Tibial artery (tissue), 4 donors: ENCODE measurements at places on chromosomes 2 and 18.

- no peak for DNase-seq
Measured at GRCh38 chr2:120606280-120606679, 129.4 kb upstream of the GLI2 start.

DNA sequence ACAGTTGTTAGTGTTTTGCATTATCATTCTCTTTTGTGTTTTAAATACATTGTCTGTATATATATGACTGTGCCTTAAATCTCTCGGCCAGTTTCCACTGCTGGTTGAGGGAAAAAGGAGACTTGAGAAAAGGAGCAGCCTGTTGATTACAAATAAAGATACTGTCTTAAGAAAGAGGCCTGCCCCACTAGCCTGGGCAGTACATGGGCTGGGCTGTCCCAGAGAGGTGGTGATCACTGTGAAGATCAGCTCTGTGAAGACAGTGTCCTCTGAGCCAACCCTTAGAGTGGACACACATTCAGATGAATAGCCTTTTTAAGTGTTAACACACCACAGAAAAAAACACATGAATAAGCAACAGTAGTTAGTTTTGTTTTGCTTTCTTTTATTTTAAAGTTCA lies 10.0 kb upstream of the OTX1 start:
- DNase-seq: no peak

DNA sequence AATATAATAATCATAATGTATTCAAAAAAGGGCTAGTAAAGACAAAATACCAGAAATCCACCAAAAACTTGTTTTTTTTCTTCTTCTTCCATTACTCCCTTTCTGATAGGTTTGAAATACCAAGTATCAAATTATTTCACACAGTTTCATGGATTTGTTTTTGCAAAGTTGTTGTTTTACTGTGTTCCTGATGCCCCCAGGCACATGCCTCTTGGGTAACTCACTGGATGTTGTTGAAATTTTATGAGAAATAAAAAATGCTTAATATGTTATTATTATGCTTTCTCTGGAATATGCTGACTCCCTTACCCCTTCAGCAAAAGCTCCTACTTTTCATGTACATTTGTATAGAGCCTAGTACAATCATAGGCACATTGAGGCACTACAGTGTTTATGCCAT lies 419.6 kb downstream of the NRXN1 start:
- no peak for DNase-seq

DNA sequence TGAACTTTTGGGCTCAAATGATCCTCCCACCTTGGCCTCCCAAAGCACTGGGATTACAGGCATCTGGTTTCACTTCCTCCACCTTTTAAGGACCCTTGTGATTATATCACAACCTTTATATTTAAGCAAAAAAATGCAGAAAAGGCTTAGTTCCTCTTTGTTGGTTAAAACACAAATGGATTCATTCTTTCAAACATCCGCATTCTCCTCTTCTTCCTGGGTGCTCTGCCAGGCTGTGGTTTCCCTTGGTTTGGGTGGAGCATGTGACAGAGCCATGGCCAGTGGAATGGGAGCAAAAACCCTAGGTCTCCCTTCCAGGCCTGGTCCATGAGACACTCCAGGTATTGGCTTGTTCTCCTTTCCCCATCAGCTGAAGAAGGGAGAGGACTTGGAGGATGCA lies 9.9 kb upstream of the SLC66A3 start:
- no peak for DNase-seq

DNA sequence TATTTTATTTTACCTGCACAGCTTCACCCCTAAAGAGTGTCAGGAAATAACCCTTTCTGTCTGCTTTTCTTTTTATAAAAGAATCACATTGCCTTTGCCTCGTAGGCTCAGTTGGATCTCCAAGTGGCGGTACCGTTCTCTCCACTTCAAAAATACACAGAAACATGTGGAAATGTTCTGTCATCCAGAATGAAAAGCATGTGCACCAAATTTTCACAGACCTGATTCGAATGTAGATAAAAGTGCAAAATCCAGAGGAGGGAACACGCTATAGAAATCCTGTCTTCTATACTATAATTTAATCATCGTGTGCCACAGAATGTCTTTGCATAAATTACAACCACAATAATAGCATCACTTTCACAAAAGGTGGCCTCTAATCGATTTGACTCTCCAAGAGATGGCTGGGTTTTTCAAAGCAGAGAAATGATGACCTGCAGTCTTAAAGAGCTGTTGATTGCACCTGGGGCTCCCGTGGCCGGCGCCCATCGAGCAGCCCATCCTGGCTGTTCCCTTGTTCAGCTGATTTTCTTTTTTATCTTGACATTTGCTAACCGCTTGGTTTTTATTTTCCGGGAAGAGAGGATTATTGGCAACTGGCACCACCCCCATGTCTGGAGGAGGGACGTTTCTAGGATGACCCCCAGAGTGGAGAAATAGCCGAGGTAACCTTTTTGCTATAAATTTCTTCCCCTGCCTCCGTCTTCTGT lies 290.2 kb downstream of the SOX11 start:
- DNase-seq: no peak
